ENCODE measurements at places on chromosomes 7 and 10.
A peak's percentile ranks its signal among the peaks of the same experiment; 100 is the strongest.

- no peak for DNase-seq
These were observed 54.1 kb downstream of the JAZF1 start for GRCh38 chr7:28126410-28127041.

GRCh38 chr7:41655426-41655825, 47.5 kb downstream of the INHBA start:
- DNase-seq: no peak

GRCh38 chr10:21526188-21526859, 842 bp upstream of the SKIDA1 start:
- peak; percentile 54 for DNase-seq

GRCh38 chr7:74092964-74093471, 9.4 kb downstream of the LIMK1 start:
- peak; percentile 52 for DNase-seq

DNA sequence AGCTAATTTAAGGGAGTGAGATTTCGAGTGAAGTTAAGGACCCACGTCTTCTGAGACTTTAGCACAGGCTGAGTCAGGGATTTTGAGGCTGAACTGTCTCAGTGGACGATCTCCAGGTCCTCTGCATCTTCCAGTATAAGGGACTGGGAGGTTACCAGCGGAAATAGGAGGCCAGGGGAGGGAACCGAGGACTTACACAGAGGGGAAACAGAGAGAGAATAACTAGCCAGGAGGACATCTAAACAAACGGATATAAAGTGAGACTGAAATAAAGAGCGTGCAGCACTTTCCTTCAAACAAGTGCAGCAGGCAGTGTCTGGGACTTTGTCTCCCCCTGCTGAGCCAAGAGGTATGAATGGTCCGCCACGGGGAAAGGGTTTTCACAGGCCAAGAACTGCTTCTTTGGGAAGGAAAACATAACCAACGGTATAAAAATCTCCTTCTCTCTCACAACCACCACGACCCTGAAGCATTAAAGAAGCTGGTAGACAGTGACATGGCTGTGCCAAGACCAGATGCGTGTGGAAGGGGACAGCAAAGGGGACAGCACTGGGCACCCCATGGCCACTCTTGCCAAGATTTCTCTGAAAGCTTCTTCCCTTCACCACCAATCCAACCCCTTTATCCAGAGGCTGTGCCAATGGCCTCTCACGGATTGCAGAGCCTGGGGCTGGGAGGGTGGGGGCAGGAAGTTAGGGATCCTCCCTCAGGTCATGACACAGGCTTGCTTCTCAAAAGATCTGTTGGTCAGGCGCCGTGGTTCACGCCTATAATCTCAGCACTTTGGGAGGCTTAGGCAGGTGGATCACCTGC, 72.0 kb downstream of the SLC37A3 start:
- peak; percentile 31 for DNase-seq

DNA sequence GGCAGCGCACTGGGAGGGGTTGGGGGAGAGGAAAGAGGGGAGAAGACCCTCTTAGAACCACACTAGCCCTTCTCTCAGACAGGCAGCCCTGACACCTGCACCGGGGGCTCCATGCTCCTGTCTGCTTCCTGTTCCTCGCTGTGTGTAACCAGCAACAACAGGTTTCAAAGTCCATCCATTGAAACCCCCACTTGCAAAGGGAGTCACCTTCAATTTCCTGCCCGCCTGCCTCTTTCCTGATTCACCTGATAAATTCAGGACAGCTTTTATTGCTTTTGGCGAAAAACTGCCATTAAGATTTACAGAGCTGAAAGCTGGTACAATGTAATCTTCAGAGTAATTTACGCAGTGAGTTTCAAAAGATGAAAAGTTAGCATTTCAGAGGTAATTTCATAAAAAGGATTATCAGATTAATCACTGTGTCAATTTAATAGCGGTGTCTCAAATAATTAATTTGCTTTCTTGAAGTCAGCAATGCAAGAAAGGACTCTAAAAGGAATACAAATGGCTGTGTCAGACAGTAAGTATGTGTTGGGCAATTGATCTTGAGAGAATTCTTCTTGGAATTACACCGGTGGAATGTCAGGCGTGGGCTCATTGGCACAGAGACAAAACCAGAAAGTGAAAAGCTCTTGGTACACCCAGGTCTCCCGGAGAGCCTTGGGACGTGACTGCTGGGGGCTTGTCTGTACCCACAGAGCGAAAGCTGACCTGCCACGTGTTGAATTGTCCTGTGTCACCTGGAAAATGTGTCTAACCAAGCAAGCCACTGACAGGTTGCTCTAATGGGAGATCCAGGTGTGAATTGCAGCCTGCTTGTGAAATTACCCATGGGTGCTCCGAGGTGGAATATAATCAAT, 60.7 kb downstream of the TMEM209 start:
- DNase-seq: no peak

GRCh38 chr7:16646472-16647072, 591 bp downstream of the BZW2 start:
- no peak for DNase-seq

DNA sequence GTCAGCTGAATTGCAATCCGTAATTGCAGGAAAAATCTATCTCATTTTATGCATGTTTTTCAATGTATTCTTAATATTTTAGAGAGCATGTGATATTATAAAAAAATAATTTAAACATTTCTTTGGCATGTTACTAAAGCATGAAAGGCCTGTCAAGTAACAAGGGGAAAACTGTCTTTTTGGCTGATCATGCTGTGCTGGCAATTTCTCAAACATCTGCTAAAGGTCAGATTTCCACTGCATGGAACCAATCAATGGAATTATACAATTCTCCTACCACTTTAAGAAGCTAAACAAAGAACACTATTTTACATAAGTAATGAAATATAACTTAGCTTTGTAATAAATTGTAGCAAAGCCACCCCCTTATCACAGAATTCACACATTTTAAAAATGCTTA, 49.4 kb downstream of the JMJD1C start:
- no peak for DNase-seq

- no peak for DNase-seq
These were observed 27.6 kb downstream of the CLDN12 start for GRCh38 chr7:90430614-90431460.

GRCh38 chr10:24494777-24495176, 228.9 kb downstream of the ARHGAP21 start:
- DNase-seq: no peak

DNA sequence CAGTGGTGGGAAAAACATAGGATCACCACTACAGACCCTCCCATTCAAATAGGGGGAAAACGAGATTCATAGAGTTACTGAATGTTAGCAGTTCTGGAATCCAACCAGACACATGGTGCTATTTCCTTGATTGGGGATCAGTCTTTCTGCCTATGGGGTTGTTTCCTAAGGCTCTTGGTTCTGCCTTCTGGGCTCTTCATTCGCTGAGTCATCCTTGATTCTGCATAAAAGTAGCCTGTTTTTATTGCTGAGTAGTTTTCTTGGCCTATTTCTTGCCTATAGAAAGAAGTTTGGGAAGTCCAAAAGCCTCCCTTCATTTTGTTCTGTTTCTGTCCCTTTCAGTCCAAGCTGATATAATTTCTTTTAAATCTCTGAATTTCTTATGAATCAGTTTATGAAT, 99.3 kb upstream of the OIT3 start:
- no peak for DNase-seq

- no peak for DNase-seq
These were observed 249.1 kb upstream of the YAE1 start for GRCh38 chr7:39317107-39317506.

DNA sequence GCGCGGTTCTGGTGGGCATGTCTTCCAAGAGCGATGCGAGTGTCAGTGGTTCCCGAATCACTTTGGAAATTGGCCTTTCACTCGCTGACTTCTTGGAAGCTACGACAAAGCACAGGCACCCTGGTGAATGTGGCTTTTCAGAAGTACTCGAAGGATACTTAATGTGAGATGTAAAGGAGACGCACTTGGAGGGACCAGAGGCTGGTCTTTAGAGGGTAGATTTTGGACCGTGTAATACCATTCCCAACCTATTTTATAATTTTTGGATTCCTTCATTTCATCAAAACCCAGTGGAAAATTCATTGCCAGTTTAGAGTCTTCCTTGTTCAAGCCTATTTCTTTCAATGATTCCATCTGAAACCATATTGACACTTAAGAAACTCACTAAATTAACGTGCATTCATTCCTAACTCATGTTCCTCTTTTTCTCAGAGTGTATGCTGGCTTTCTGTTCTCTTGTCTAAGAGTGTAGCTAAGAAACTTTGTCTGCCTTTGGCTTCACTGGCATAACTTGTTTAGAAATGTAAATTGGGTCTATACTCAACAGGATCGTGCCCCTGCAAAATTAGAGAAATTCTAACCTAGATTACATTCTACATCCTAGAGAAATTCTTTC, 645 bp upstream of the COPG2 start:
- no peak for DNase-seq

- DNase-seq: peak; percentile 18
These were observed at the start of gene NYAP1 for GRCh38 chr7:100483722-100484672. Gene NYAP1 (plus strand): TSS chr7:100483927. CDS start chr7:100485312, 1,385 bp downstream.

DNA sequence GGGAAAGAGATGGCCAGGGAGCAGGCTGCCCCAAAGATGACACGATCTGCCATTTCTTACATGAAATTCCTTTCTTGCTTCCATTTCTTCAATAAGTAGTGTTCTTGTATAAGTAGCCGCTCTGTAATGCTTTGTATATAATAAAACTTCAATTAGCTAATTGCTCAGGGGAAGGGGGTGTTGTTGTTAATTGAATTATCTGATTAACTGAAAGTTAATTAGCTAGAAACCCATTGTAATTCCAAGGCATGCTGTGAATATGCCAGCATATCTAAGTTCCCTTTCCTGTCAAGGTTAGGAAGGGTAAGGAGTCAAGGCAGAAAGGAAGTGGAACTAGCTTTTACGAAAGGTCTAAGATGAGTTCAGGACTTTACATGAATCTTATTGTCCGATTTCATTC, 765.9 kb downstream of the TYW1 start:
- no peak for DNase-seq

GRCh38 chr10:114609518-114610426, 48.3 kb downstream of the ABLIM1 start:
- no peak for DNase-seq

GRCh38 chr10:95456516-95456915, 104.7 kb downstream of the SORBS1 start:
- DNase-seq: no peak

- DNase-seq: no peak
These were observed 22.3 kb downstream of the GRID1 start for GRCh38 chr10:86344281-86344680.

DNA sequence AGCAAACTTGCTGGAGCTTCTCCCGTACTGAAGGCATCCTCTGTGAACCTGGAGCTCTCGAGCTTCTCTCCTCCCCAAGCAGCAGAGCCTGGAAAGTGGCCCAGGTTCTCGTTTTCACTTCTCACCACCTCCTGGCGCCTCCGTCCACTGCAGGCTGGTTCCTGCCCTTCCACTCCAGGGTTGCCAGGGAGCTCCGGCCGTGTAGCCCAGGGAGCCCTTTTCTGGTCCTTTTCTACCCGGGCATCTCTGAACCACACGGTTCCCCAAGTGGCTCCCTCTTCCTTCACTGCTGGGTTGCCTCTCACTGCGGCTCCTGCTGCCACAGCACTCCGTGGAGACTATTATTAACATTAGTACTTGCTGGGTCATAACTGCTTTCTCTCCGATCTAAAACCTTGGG, 208.6 kb upstream of the PPP2R2D start:
- DNase-seq: no peak

DNA sequence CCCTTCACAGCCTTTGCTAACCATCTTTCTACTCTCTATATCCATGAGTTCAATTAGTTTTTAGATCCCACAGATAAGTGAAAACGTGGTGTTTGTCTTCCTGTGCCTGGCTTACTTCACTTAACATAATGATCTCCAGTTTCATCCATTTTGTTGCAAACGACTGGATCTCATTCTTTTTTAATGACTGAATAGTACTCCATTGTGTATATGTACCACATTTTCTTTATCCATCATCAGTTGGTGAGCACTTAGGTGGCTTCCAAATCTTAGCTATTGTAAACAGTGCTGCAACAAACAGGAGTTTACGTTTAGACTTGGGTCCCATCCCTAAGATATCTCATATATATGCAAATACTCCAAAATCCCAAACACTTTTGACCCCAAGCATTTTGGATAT, 9.1 kb downstream of the CDC123 start:
- no peak for DNase-seq

DNA sequence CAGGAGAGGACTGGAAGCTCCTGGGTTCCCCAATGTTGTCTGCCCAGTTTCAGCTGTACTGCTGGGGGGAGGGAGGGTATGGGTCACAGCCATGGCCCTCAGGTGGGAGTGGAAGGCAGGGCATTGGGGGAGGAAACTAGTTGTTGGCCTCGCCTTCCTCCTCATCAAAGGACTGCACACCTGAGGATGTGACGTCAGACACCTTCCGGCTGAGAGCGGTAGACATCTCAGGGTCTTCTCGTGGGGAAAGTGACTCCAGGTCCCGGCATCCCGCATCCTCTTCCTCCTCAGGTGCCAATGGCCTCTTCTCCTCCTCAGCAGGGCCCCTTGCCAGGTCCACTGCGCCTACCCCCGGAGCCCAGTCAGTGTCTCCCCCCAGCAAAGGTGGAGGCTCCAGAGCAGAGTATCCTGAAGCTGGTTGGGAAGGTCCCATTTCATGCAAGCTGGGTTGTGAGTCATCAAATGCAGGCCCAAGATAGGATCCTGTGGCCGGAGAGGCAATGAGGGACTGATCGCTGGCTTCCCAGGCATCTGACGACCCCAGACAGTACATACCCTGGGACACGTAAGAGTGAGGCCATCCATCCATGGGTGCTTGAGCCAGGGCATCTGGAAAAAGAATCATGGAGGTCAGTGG, 6.0 kb downstream of the FAM131B start:
- no peak for DNase-seq

GRCh38 chr7:142889816-142890215, 4.3 kb upstream of the TRPV6 start:
- DNase-seq: no peak

DNA sequence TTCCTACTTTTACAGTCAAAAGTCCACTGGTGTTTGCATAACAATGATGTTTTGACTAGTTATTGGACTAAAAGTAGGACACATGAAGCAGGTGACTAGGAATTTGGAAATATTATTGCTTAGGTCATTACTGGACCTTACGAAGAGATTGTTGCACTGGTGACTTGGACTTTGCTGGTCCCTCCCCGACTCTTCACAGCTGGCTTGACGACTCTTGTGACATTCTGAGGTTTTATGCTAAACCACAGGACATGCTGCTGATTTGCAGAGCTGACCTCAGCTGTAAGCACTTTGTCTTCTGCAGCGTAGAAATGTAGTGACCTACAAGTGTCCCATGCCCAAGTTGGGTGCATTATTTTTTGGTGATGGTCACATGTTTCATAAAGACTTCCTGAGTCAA, 21.9 kb downstream of the PCBD1 start:
- DNase-seq: peak; percentile 18

DNA sequence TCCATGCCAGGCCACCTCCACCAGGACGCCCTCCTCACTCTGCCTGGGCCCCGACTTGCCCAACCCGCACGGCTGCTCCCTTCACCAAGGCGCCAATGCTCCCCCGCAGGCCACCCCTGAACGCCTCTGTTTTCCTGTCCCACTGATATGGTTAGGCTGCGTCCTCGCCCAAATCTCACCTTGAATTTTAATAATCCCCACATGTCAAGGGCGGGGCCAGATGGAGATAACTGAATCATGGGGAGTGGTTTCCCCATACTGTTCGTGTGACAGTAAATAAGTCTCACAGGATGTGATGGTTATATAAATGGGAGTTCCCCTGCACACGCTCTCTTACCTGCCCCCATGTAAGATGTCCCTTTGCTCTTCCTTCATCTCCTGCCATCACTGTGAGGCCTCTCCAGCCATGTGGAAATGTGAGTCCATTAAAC, 29.8 kb downstream of the RSU1 start:
- DNase-seq: peak; percentile 61

GRCh38 chr7:155282671-155283070, 15.0 kb upstream of the INSIG1 start:
- DNase-seq: no peak
